ENCODE measurements at places on chromosomes 4 and X. TPM values are rescaled to one million over a fixed set of nuclear protein-coding genes. Genes with fewer than 3 reads are reported as not detected.

HTN1 gene
- not detected for total RNA-seq

SPIN2A gene
- total RNA-seq: 1.2 TPM

POU3F4 gene
- total RNA-seq: 0.31 TPM

SSX3 gene
- total RNA-seq: not detected

GPR173 gene
- 8.1 TPM for total RNA-seq

NDUFC1 gene
- 52.4 TPM for total RNA-seq

KLF8 gene
- 6.8 TPM for total RNA-seq

CT45A8 gene
- total RNA-seq: not detected

VCX2 gene
- not detected for total RNA-seq

GLRA2 gene
- not detected for total RNA-seq

XAGE1B gene
- not detected for total RNA-seq

DNA sequence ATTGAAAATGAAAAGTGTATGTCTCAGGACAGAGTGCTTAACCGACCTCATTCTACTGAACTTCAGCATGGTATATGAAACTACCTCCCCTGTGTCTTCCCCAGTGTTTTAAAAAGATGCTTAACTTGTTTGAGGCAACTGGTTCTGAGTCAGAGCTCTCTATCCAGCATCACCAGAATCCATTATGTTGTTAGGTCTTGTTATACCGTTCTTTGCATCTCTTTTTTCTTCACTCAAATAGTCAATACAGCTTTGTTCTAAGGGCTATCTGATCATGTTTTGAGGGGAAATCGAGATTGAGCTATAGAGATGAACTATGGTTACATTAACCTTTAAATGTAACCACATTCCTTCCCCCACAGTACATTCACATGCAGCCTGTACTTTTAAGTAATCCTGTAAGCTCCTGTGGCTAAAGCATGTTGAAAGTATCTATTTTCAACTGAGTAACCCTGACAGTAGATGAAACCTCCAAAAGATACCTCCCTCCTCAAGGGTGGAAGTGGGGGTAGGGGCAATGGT, 514.4 kb downstream of the RPA4 start:
- no peaks in the 10 kb centered on the region for H3K27me3 ChIP-seq
- H3K27ac ChIP-seq: peak overlapping the region; percentile 21
- H3K36me3 ChIP-seq: no peaks in the 10 kb centered on the region
- H3K4me1 ChIP-seq: peaks cover 3% of the 10 kb centered on the region

GRCh38 chr4:98570151-98570797, 88.1 kb downstream of the TSPAN5 start:
- H3K4me1 ChIP-seq: peaks cover 12% of the 10 kb centered on the region
- H3K4me3 ChIP-seq: no peak overlapping the region
- no peaks in the 10 kb centered on the region for H3K27me3 ChIP-seq
- H3K27ac ChIP-seq: no peak overlapping the region
- no peak for DNase-seq

- no peaks in the 10 kb centered on the region for H3K4me1 ChIP-seq
- H3K36me3 ChIP-seq: no peaks in the 10 kb centered on the region
- H3K4me3 ChIP-seq: no peak overlapping the region
- H3K27me3 ChIP-seq: no peaks in the 10 kb centered on the region
Observed at GRCh38 chrX:9885150-9885549, 82.0 kb upstream of the CLDN34 start.

- no peak overlapping the region for H3K27ac ChIP-seq
- no peaks in the 10 kb centered on the region for H3K36me3 ChIP-seq
- H3K4me1 ChIP-seq: no peaks in the 10 kb centered on the region
Observed at GRCh38 chrX:153874366-153875125, 11.4 kb downstream of the L1CAM start.

GRCh38 chrX:86149119-86149518, 868 bp downstream of the DACH2 start:
- DNase-seq: no peak
- H3K4me1 ChIP-seq: no peaks in the 10 kb centered on the region
- peak overlapping the region; percentile 58 for H3K4me3 ChIP-seq
- H3K27me3 ChIP-seq: peaks cover 2% of the 10 kb centered on the region

DNA sequence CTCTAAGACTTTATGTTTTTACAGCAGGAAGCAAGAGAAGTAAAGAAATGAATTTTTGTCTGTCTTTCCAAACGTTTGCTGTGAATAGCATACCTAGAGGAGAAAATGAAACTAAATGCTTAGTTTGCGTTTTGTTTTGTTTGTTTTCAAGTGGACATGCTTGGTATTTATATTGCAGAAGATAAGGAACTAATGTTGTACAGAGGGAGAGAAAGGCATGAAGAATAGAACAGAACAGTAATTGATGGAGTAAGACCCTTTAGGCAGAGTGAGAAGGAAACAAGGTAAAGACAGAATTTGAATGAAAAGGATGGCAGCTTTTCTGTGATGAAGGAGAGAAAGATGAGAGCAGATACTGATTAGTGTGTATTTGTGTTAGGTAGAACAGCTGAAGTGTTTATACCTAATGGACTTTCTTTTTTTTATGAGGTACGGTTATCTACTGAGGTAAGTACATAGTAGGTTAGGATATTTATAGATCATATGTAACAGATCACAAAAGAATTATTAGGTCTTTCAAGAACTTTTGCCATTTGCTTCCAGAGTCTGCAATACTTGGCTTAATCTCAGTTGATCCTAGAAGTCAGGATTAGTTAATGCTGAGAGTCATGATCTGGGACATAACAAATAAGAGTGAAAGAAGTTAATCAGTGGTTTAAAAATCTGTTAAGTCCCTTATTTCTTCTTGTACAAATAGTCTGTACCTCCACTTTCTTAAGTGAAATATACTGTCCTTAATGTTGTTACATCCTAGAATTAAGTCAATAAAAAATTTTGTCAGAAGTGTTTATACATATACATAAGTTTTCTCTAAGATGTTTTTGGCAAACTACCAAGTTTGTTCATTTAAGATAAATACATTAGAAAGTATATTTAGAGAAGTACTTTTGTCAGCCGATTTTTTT, 36.8 kb downstream of the FABP2 start:
- H3K4me1 ChIP-seq: no peaks in the 10 kb centered on the region
- no peaks in the 10 kb centered on the region for H3K27me3 ChIP-seq
- H3K27ac ChIP-seq: no peak overlapping the region
- peak; percentile 6 for DNase-seq
- H3K36me3 ChIP-seq: no peaks in the 10 kb centered on the region
- H3K4me3 ChIP-seq: peak overlapping the region; percentile 24

GRCh38 chr4:109562457-109563239, 2.6 kb downstream of the MCUB start:
- no peaks in the 10 kb centered on the region for H3K27me3 ChIP-seq
- H3K4me1 ChIP-seq: peaks cover 6% of the 10 kb centered on the region
- no peaks in the 10 kb centered on the region for H3K36me3 ChIP-seq
- no peak for DNase-seq
- no peak overlapping the region for H3K27ac ChIP-seq
- H3K4me3 ChIP-seq: no peak overlapping the region

GRCh38 chr4:55318175-55319129, 27.6 kb upstream of the SRD5A3 start:
- H3K4me1 ChIP-seq: no peaks in the 10 kb centered on the region
- DNase-seq: peak; percentile 54
- no peak overlapping the region for H3K4me3 ChIP-seq
- no peaks in the 10 kb centered on the region for H3K27me3 ChIP-seq

- no peak for DNase-seq
- H3K4me1 ChIP-seq: peaks cover 5% of the 10 kb centered on the region
- H3K36me3 ChIP-seq: no peaks in the 10 kb centered on the region
- H3K27me3 ChIP-seq: no peaks in the 10 kb centered on the region
Observed at GRCh38 chrX:6465756-6466155, 69.2 kb downstream of the VCX3A start.

DNA sequence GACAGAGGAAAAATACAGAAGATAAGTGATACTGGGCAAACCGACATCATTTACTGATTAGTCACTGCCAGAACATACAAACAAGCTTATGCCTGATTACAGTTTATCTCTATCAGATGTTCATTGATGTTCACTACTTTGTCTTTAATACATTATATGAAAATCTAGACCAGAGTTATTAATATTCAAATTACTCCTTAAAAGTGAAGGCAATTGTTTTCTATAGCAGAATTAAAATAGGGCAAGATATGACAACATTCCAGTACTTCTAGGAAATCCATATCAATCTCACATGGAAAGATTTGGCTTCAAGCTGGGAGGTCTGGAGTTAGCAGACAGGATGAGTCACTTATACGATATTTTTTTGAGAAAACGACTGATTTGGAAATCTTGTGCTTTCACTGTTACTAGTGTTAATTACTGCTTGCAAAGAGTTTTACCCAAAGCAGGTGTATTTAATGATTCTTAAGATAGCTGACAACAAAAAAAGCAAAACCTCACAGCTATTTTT, 31.8 kb downstream of the HPGD start:
- no peaks in the 10 kb centered on the region for H3K27me3 ChIP-seq
- no peak overlapping the region for H3K4me3 ChIP-seq
- DNase-seq: peak; percentile 49
- no peaks in the 10 kb centered on the region for H3K4me1 ChIP-seq

DNA sequence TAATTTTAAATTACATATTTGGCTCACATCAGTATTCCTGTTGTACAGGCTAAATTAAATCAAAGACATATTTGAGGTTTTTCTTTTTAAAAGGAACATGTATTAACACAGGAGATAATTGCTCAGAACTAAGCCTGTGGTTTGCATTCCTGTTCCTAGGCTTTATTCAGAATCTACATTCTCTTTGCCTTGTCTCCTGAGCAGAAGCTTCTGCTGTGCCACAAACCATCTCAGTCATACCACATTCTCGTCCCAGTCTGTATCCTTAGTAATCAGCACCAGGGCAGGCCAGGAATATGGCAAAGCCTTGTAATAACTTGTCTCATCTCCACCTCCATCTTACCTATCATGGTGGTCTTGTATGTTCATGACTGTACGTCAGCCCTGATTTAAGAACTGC, 162.8 kb downstream of the ARHGAP24 start:
- H3K36me3 ChIP-seq: no peaks in the 10 kb centered on the region
- no peak overlapping the region for H3K27ac ChIP-seq
- H3K27me3 ChIP-seq: no peaks in the 10 kb centered on the region
- peak; percentile 6 for DNase-seq
- no peak overlapping the region for H3K4me3 ChIP-seq

DNA sequence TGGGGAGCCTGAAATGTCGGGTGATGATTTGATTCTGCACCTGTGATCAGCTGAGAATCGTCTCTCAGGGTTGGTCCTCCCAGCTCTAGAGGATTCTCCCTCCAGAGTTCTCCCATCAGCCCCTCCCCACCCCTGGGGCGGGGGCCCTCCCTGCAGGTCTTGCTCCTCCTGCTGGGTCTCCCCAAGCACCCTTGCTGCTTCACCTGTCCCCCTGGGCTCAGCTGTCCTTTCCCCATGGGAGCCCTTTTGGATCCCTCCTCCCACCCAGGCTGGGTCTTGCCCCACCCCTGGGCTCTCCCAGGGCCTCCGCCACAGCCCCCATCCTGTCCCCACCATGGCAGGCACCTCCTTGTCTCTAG, 22.2 kb downstream of the PSAPL1 start:
- no peaks in the 10 kb centered on the region for H3K27me3 ChIP-seq
- no peak overlapping the region for H3K27ac ChIP-seq
- H3K4me1 ChIP-seq: no peaks in the 10 kb centered on the region
- no peaks in the 10 kb centered on the region for H3K36me3 ChIP-seq
- no peak for DNase-seq

DNA sequence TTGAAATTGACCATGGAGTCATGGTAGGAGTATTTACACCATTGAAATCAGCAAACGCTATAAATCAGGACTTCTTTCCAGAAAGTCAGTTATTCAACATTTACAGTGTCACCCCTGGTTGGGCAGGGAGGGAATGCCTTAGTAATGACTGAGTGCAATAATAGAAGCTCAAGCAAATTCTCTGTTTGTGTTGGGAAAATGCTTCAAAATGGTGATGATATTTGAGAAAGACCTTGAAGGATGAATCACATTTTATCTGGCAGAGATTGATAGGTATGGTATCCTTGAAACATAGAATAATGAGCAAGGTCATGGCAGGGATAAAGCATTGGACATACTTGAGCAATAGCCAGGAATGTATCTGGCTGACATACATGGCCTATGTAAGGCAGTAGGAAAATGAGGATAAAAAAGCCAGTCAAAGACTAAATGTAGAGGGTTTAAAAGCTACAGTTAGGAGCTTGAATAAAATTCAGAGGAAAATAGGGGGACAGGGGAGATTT, 248.7 kb downstream of the FMR1NB start:
- DNase-seq: no peak
- no peaks in the 10 kb centered on the region for H3K27me3 ChIP-seq
- no peaks in the 10 kb centered on the region for H3K36me3 ChIP-seq
- H3K4me1 ChIP-seq: no peaks in the 10 kb centered on the region

GRCh38 chr4:101938836-101939235, 148.3 kb downstream of the BANK1 start:
- DNase-seq: peak; percentile 16
- H3K36me3 ChIP-seq: no peaks in the 10 kb centered on the region
- no peak overlapping the region for H3K27ac ChIP-seq

- H3K27ac ChIP-seq: no peak overlapping the region
- DNase-seq: no peak
- no peaks in the 10 kb centered on the region for H3K27me3 ChIP-seq
- H3K36me3 ChIP-seq: no peaks in the 10 kb centered on the region
- no peaks in the 10 kb centered on the region for H3K4me1 ChIP-seq
- no peak overlapping the region for H3K4me3 ChIP-seq
Observed at GRCh38 chr4:184961660-184962059, 56.6 kb upstream of the HELT start.

- no peaks in the 10 kb centered on the region for H3K36me3 ChIP-seq
- no peaks in the 10 kb centered on the region for H3K4me1 ChIP-seq
- no peaks in the 10 kb centered on the region for H3K27me3 ChIP-seq
- H3K4me3 ChIP-seq: no peak overlapping the region
- DNase-seq: no peak
- H3K27ac ChIP-seq: no peak overlapping the region
Observed at GRCh38 chr4:60404027-60404426, 796.1 kb upstream of the ADGRL3 start.

GRCh38 chrX:12292996-12293765, 154.9 kb downstream of the FRMPD4 start:
- no peak overlapping the region for H3K27ac ChIP-seq
- no peaks in the 10 kb centered on the region for H3K36me3 ChIP-seq
- DNase-seq: peak; percentile 39
- no peak overlapping the region for H3K4me3 ChIP-seq
- no peaks in the 10 kb centered on the region for H3K27me3 ChIP-seq

- no peak overlapping the region for H3K4me3 ChIP-seq
- DNase-seq: no peak
- no peak overlapping the region for H3K27ac ChIP-seq
- no peaks in the 10 kb centered on the region for H3K36me3 ChIP-seq
- H3K4me1 ChIP-seq: no peaks in the 10 kb centered on the region
Observed at GRCh38 chr4:124785645-124786044, 73.1 kb upstream of the ANKRD50 start.

- DNase-seq: no peak
- H3K4me1 ChIP-seq: peaks cover 15% of the 10 kb centered on the region
- no peaks in the 10 kb centered on the region for H3K27me3 ChIP-seq
- H3K27ac ChIP-seq: no peak overlapping the region
- H3K4me3 ChIP-seq: no peak overlapping the region
Observed at GRCh38 chr4:42415281-42415680, 18.0 kb downstream of the SHISA3 start.

DNA sequence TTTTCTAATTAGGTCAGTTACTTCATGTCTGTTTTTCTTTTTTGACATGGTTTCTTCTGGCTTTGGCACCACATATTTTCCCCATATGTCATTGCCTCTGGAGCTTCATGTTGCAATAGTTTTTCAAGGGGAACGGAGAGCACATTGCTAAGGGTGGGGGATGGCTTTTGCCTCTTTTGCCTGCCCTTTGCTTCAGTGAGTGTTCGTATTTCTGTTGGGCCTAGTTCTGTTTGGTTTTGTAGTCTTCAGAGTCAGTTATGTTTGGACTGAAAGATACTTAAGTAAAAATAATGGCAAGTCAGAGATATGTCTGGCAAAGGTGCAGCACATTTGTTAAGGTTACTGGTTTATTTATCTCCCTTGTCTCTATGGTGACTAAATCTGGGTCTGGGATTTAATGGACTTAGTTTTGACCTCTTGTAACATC, 29.1 kb downstream of the FHL1 start:
- H3K27ac ChIP-seq: peak overlapping the region; percentile 88
- no peaks in the 10 kb centered on the region for H3K36me3 ChIP-seq
- H3K27me3 ChIP-seq: no peaks in the 10 kb centered on the region
- H3K4me1 ChIP-seq: peaks cover 19% of the 10 kb centered on the region

All from astrocyte (in vitro differentiated cells and primary cell).